ENCODE measurements at places on chromosomes 7 and 10.

GRCh38 chr7:79334841-79335240 lies 118.6 kb downstream of the MAGI2 start:
- DNase-seq: no peak

- DNase-seq: no peak
Measured at GRCh38 chr10:28939281-28940157, 262.2 kb downstream of the BAMBI start.

DNA sequence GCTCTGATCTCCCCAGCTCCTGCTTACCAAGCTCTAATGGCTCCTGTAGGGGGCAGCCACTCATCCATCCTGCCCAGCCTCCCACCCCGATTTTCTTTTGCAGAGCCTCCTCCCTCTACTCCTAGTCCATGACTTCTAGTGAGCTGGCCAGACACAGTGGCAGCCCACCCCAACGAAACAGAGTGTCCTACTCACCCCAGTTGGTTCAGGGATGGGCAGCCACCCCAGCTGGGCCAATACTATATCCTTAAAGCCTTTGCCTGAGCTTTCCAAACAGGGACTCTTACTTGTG lies 77.1 kb downstream of the GRID1 start:
- DNase-seq: no peak

- no peak for DNase-seq
Measured at GRCh38 chr7:100639995-100640516, 1.3 kb downstream of the TFR2 start.

DNA sequence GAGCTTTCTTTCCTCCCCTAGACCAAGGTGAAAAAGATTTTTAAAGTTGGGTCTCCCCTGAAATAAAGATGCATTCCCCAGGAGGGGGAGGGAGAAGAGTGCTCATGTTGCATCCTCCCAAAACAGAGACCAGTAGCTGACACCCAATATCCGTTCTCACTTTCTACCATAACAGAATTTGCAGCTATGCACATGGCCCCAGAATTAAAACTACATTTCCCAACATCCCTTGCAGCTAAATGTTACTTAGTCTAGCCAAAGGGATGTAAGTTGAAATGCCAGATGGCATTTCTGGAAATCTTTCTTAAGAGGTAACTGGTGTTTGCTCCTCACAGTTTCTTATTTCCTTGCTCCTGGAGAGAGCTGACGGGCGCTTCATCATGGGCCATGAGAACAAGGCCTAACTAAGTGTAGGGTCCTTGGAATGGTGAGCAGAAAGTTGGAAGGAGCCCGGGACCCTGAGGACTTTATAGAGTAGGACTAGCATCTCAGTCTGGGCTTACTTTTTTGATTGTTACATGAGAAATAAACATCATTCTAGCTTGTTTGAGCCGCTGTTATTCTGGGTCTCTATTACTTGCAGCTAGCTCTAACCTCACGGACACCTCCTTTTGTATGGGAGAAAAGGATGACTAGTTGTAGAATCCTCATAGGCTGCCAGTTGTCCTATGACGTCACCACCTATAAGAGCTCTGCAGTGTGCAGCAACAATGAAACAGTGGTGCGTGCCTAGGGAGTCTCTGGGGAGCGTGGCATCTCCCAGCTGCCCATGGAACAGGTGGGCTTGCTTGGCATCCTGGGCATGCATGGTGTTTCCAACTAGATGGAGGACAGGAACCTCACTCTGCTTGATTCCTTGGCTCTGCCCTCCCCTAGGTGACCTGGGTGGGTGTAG lies 46.1 kb upstream of the EXOC6 start:
- no peak for DNase-seq

DNA sequence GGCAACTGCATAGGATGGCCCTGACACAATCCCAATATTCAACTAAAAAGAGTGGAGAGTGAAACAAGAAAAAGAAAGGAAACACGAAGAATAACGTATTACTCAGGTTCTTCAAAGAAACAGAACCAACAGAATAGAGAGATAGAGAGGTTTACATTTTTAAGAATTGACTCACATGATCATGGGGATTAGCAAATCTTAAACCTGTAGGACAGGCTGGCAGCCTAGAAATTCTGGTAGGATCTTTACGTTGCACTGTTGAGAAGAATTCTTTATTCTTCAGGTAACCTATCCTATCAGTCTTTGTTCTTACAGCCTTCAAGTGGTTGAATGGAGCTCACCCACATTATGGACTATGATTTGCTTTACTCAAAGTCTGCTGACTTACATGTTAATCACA lies 103.9 kb downstream of the AASS start:
- DNase-seq: no peak

DNA sequence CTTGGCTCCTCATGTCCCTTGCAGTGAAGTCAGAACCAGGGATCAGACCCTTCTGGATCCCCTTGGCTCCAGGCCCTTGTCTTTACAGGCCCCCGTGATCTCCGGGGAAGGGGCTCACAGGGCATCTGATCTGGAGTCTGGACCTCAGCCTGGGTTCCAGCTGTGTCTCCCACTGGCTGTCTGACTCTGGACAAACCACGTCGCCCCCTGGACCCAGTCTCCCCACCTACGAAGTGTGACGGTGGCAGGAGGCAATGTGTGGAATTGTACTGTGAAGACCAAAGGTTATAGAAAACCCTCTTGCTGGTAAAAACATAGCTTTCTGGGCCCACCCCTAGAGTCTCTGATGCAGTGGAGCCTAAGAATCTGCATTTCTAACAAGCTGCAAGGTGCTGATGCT lies 15.5 kb upstream of the C10orf71 start:
- DNase-seq: no peak
